A549 (cell line): ENCODE measurements at places on chromosomes 16 and 17.

GRCh38 chr17:56290101-56290801, 137.0 kb downstream of the ANKFN1 start:
- no peak for DNase-seq

DNA sequence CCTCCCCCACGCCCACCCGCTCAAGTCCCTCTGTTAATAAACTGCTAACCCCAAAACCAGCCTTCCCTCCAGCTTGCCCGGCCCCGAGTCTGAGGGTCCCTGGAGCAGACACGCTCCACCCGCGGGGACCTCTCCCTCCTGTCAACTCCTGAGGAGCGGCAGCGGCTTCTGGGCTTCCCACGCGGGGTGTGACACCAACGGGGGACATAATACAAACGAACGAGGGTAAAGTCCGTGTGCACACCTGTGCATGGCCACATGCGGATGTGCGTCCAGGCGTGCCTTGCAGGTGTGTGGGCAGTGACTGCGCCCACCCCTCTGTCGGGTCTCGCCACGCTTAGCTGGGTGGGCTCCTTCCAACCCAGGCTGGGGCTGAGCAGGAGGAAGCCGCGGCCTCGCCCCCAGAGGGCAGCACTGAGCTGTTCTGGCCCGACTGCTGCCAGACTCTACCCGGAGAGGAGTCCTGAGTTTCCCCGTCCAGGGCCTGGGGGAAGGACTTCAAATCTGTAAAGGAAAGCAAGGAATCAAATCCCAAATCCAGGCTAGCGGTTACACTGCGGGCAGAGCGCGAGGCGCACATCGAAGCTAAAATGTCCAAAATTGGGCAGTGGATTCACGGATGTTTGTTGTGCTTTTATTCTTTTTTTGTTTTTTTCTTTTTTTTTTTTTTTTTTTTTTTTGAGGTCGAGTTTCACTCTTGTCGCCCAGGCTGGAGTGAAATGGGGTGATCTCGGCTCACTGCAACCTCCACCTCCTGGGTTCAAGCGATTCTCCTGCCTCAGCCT, 24.2 kb upstream of the KRT17 start:
- peak; percentile 92 for DNase-seq

DNA sequence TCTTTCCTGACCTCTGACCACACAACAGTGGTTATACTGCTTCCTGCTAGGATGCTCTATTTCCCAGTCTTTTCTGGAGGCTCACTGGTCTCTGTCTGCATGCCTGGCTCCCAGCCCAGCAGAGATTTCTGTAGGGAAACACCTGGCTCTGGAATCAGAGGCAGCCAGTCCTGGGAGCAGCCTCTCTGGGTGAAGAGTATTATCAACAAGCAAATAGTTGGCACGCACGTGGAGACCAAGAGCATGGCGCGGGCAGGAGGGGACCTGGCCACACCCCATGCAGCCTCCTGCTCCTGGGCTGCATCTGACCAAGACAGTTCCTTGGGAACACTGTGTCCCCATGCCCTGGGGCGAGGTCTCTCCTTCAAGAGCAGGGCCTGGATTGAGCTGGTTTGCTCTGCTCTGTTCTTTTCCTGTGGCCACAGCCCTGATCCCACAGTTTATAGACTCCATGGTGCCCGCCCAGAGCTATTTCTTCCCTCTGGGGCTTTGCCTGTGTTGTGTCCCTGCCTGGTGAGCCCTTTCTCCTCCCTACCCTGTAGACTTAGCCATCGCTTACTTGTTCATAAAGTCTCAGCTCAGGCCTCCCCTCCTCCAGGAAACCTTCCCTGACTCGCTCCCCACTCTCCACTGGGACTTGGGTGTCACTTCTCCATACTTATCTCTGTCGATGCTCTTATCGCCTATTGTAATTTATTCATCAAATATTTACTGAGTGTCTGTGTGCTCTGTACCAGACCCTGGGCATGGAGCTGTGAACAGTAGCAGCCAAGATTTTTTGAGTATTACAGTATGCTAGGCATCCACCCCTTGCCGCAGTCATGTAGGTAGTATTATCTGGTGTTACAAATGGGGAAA, 60.6 kb downstream of the SCNN1B start:
- no peak for DNase-seq

DNA sequence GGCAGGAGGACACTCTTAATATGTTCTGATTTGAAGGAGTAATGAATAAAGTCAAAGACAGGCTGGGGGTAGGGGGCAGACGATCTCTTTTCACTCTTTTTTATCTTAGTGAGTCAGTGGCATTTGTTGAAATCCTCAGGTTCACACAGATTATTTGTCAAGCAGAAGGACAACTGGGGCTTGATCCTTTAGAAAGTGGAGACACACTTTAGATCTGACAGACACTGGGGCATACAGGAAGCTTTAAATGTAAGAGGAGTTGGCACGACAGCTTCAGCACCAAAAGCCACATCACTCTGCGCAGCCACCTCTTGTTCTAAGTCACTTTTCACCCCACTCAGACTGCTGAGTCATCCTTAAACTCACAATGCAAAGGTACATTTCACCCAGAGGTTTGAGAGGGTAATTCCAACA, 121.5 kb downstream of the STXBP4 start:
- peak; percentile 64 for DNase-seq

DNA sequence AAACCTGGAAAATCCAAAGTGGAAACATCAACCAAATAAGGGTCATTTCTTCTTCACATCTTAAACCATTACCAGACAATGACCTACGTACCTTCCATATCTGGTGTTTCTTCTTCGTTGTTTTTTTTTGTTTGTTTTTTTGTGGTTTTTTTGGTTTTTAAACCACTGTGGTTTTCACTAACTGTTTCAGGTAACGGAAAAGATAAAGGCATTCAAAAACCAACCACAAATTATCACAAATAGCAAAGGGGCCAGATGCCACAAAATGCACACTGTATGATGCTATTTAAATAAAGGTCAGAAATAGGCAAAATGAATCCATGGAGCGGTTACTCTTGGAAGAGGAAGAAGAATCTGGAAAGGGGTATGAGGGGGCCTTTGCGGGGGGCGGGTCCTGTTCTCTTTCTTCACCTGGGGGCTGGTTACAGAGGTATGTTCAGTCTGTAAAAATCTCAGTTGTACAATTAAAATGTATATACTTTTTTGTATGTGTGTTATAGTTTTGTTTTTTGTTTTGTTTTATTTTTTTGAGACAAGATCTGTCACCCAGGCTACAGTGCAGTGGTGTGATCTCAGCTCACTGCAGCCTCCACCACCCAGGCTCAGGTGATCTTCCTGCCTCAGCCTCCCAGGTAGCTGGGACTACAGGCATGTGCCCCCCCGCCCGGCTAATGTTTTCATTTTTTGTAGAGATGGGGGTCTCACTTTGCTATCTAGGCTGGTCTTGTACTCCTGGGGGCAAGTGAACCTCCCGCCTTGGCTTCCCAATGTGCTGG, 29.6 kb downstream of the LITAF start:
- DNase-seq: no peak

- DNase-seq: no peak
These were observed 38.7 kb downstream of the CPPED1 start for GRCh38 chr16:12764813-12765488.
